NT2/D1 (cell line): ENCODE measurements at places on chromosomes 11 and 22.

DNA sequence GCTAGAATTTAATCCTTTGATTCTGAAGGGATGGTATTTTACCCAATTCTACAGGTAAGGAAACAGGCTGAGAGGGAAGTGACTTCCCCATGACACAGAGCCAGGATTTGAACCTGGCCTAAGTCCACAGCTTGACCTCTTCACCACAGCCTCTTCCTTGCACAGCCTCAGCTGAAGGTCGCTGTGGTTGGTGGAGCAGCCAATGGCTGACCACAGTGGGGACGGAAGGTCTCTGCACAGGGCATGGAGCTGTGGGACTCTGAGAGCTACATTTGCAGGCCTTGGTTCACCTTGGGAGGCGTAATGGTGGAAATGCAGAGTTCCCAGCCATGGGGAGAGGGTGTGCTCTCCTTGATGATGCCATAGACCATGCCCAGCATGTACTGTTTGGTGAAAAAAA lies 295.0 kb downstream of the DDX10 start:
- no peak for DNase-seq

DNA sequence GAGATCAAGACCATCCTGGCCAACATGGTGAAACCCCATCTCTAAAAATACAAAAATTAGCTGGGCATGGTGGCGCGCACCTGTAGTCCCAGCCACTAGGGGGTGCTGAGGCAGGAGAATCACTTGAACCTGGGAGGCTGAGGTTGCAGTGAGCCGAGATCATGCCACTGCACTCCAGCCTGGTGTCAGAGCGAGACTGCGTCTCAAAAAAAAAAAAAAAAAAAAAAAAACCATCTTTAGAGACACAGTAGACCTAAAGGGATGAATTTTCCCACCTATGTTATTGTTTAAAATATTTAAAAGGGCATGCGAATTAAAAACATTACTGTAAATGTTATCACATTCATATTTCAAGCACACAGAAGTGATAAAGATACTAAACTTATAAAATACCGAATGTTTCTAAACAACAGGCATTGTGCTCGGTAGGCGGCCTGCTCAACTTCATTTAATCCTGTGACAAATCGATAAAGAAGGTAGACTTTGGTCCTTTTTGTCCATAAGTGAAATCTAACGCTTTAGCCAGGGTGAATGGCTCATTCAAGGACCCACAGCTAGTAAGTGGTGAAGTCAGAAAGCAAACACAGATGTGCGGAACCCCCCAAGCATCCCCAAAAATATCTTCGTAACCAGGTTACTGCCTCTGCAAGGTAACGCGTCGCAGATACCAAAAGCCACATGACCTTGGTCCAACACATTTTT lies 16.1 kb downstream of the NCAPD3 start:
- no peak for DNase-seq

DNA sequence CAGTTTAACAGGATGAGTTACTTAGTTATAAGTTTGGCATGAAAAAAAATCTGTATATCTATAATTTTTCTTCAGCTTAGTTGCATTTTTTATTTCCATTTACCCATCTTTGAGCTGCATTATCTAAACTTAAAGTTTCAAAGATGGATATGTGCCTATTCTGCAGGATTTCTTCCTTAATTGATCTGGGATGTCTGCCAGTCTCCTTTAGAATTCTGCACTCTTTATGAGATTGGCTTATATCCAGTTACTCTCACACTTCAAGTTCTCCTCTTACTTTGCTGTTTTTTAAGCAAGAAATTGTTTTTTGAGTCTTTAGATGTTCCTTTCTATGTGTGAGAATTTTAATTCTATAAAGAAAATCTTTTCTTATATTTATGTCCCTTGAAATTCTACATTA lies 5.1 kb upstream of the PDGFD start:
- no peak for DNase-seq

GRCh38 chr11:109193880-109194279 lies 228.1 kb upstream of the C11orf87 start:
- no peak for DNase-seq

DNA sequence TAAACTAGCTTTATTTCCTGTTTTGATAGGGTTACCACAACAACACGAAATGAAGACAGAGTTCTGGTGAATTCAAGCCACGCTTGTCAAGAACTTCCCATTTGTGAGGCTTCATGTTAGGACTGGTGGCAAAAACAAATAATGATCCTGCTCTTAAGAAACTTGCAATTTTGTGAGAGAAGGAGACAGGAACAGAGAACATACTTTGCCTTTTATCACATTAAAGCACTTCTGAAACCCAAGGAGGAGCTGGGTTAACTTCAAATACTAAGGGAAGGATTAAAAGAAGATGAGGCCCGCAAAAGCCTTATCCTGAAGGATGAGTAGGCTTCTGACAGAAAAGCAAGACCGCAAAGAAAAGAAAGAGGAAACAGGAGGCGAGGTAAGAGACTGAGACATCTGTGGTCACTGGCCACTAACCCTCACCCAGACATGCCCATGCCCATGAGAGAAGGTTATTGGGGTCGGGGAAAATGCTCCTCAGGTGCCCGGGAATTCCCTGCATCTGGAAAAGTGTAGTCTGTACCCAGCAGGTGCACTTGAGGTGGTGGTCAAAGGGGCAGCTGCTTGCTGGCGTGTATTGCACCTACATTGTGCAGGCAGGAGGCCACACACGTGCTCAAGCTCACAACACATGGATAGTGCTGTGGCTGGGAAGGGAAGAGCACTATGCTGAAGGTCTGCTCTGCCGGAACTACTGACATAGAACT lies 50.5 kb downstream of the MAPK1 start:
- DNase-seq: no peak

DNA sequence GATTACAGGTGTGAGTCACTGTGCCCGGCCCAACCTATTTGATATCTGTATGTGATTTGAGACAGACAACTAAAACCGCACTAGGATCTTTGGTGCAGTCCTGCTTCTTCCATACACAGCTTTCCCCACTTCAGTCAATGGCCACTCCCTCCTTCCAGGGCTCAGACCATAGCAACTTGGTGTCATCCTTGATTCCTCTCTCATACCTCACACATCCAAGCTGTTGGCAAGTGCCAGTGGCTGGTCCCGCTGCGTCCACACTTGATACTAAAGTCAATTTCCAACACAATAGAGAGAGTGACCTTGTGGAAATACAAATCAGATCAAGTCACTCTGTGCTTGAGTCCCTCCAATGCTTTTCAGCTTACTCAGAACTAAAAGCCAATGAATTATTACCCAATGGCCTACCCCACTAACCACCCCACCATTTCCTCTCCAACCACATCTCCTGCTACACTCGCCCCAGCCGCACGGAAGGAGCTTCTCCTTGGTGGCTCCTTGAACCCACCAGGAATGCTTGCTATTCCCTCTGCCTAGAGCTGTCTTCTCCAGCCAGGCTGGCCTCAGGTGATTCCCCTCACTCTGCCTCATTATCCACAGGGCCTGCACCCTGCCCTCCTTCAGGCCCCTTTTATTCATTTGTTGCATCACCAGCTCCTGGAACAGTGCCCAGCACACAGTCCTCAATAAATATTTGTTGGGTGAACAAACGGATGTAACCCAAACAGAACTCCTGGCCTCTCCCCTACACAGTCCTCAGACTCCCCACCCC lies 12.9 kb downstream of the ABTB2 start:
- no peak for DNase-seq

DNA sequence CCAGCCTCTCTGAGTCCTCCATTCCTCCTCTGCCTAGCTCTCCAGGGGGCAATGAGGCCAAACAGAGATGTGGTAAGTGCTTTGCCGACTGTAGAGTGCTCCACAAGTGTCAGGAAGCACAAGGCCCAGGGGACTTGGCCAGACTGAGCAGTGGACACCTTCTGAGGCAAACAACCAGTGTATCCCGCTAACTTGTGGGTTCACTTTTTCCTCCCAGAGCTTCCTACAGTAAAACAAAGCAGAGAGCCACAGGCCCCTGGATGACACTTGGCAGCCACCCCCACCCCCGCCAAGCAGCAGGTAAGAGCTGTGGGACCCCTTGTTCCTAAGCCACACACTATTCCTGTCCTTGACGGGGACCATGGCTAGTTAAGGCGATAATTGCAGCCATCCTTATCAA lies 160.9 kb downstream of the CACNA1I start:
- DNase-seq: no peak

DNA sequence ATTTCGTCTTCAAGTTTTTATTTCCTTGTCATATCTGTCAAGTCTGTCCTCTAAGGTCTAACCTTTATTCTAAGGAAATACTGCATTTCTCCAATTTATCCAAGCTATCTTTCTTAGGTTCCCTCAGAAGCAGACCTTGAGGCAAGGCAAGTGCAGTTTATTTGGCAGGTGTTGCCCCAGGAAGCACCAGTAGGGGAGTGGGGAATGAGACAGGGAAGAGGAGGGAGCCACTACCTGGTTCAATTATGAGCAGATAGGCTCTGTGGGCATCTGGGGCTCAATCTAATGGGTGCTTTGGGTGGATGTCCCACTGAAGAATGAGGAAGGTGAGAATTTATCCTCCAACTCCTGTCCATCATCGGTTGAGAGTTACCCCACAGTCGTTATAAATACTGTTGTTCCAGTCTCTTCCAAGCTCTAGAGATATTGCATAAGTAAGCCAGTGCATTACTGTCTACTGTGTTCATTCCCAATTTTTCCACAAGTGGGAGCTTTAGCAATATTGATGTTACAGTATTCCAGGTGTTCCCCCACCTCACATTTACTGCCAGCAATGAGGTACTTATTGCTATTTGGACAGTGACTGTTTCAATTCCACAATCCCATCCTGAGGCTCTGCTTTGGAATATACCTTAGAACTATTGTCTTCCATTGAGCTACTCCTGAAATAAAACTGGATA lies 154.9 kb upstream of the CEP126 start:
- DNase-seq: no peak

GRCh38 chr11:3944198-3944597 lies 88.7 kb downstream of the STIM1 start:
- DNase-seq: no peak

DNA sequence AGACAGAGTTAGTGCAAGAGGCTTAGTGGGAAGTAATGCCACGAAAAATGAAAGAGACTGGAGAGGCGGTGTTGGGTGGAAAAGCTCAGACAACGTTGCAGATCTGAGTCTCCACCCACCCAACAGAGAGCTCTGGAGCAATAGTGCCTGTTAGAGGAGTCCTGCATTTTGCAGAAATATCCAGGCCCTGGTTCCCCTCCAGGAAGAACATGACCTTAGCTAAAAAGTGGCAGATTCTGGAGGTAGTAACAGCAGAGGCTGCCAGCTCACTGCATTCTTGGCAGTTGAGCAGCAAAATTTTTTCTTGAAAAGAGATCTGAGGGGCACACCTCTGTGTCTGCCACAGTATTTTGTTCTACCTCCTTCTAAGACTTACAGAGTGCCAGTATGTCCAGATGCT lies 27.7 kb upstream of the BIRC3 start:
- no peak for DNase-seq

- no peak for DNase-seq
Observed at GRCh38 chr11:84687433-84687832, 939.7 kb downstream of the DLG2 start.

GRCh38 chr11:116126562-116126961 lies 622.3 kb upstream of the CADM1 start:
- no peak for DNase-seq

GRCh38 chr11:94129512-94130297 lies 1.1 kb downstream of the PANX1 start:
- DNase-seq: no peak

DNA sequence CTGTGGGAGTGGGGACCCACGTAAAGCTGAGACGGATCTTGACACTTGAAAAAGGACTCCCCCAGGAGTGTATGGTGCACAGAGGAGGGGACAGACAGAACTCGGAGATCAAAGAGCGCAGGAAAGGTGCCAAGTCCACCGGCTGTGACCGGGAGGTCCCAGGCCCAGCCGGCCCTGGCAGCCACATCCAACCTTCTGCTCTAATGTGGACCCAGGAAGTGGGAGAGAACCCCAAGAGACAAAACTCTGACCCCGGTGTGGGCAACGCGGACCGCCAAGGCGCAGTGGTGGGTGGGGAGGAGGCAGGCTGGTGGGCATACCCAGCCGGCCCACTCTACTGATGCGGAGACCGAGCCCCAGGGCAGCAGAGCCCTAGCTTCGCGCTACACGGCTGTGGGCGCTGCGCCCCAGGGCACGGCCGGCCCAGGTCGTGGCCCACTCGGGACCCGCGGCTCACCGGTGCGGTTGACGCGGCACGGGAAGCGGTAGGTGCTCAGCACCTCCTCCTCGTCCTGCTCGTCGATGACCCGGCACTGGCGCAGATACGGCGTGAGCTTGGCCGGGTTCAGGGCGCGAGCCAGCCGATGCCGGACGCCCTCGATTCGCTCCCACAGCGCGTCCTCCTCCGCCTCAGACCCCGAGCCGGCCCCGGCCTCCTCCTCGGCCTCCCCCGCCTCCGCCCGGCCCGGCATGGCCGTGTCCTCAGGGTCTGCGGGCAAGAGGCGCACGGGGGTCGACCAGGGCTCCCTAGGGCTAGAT lies 527 bp downstream of the CARD10 start:
- no peak for DNase-seq

DNA sequence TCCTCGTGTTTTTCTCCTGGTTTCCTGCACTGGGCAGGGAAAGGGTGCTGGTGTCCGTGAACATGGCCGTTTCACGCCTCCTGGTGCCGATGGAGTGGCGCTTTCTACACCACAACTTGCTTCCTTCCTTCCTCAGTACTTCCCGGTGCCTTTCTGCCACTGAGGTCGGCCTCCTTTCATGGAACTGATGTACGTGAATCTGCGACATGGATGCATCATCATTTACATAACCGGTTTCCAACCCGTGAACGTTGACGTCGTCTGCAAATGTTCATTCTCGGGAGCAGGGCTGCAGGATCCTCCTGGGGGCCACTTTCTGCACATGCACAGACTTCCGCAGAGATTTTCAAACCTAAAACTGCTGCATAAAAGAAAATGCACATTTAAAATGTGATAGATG lies 474.4 kb downstream of the BRD1 start:
- DNase-seq: no peak

GRCh38 chr11:85724748-85725465 lies 38.9 kb upstream of the CCDC89 start:
- no peak for DNase-seq

DNA sequence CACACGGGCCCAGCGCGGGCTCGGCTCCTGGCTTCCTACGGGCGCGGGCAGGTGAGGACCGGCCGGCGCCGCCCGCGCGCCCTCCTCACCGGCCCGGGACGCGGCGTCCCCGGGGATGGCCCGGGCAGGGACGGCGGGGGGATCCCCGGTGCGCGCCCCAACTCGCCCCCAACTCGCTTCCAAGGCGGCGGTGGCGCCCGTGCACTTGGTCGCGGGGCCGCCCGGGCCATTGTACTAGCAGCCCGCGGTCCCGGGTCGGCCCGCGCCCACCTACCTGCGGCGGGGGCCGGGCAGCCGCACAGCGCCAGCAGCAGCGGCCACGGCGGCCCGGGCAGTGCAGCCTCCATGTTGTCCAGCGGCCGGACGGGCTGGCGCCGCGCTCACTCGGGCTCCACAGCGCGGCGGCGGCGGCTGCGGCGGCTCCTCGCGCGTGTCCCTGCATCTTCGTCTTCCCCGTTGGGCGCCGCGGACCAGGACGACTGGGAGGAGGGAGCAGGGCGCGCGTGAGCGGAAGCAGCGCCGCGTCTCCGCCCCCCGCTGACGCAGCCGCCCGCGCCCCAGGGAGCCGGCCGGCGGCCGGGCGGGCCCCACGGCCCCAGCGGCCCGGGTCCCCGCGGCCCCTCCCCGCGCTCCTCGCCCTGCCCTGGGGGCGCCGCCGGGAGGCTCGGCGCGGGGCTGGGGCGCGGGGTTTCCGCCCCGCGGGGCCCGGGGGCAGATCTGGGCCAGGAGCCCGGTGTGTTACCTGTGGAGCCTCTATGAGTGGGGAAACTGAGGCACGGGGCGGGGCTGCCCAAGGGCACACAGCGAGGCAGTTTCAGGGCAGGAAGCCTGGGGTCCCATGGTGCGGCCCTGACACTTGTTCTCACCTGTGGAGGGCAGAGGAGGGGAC lies 159.3 kb upstream of the GRK3 start:
- no peak for DNase-seq
